ENCODE measurements at places on chromosomes 5 and 9.

DNA sequence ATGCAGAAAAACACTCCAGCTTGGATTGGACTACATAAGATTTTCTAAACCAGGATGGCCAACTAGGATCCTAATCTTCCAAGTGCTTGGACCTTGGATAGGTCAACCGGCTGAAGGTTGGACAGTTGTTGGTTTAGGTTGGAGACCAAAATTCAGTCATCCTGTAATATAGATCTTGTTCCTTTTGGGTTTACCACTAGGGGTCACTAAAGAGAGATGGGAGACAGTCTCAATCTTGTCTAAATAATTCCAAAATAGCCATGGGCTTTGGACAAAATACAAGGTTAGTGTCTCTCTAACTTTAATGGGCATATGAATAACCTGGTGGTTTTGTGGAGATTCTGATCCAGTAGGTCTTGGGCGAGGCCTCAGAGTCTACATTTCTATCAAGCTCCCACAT is 148.7 kb upstream of the ERCC6L2 start:
- DNase-seq, result no peak

GRCh38 chr5:115072266-115073064 is 97.2 kb downstream of the TRIM36 start:
- DNase-seq, result no peak

- DNase-seq, result no peak
Observed at GRCh38 chr9:133735931-133736330, 2.2 kb downstream of the SARDH start.

- no peak for DNase-seq
Observed at GRCh38 chr5:108386345-108387061, 4.6 kb upstream of the FBXL17 start.

GRCh38 chr5:38379350-38379937 is 121.1 kb downstream of the EGFLAM start:
- no peak for DNase-seq

GRCh38 chr5:123665822-123666371 is 153.9 kb downstream of the CSNK1G3 start:
- DNase-seq, result no peak

DNA sequence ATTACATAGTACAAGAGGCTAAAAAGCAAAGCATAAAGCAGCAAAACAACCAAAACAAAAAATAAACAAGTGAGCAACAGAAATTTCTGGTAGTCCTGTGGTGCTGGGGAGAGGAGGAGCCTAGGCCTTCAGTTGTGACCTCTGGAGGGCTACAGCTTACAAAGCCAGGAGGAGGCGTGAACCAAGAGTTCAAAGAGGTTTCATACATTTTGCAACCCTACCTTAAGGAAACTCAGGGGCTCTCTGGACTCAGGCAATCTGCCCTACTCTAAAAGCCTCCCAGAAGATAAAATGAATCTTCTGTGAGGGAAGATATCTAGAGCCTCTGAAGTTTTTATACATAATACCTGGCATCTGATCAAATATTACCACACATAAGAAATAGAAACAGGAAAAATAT is 187.4 kb downstream of the AGTPBP1 start:
- DNase-seq, result no peak
